ENCODE measurements at places on chromosomes 3 and 15.

- DNase-seq, result peak; percentile 46
These were observed 984 bp upstream of the SMARCC1 start for GRCh38 chr3:47782446-47783308.

DNA sequence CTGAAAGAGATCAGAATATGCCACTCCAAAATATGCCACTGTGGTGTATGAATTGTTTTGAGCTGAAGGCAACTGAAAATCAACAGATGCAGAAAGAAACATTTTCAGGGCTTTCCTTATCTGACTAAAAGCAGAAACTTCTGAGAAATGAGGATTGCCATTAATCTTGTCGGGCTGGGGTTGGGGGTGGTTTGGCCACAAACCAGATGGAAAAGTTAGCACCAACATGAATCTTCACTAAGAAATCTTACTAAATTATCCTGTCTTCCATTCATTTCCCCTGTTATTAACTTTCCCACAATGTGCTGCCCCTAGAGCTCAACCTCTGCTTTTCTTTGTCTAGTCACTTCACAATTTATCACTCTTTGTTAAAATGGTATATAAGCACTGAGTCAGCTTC, 229.9 kb upstream of the GADL1 start:
- DNase-seq, result no peak

DNA sequence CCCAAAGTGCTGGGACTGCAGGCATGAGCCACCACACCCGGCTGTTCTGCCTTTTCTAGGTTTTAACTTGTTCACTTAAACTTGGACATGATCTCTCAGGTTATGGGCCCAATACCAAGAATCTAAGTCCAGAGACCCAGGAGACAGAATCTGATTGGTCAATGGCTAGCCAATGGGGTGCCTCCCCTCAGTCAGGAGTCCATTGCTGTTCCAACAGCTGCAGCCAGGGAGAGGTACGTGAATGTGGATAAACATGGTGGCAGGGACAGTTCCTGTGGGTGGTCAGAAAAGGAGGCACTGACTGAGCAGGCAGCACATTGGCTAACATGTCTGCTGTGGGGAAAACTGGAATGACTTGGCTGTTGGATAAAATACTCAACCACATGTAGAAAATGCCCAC, 140.3 kb downstream of the RPLP1 start:
- DNase-seq, result no peak

DNA sequence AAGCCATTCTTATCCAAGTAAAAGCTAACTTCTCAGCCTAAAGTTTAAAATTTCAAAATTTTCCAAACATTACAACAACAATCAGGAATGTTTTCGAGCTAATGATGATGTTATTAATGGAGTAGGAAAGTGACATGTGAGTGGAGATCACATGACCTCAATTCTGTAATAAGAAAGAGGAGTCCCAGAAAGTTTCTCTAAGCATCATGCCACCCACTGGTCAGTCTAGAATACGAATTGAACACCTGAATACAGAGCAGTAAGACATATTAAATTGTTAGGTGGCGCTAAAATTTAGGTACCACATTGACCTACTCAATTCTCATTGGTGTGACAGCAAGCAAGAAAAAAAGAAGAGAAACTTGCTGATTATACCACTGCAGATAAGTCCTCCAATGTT, 163.9 kb downstream of the DCLK3 start:
- DNase-seq, result no peak

GRCh38 chr3:34106879-34107278, 308.4 kb downstream of the PDCD6IP start:
- DNase-seq, result no peak

- DNase-seq, result no peak
These were observed 65.0 kb downstream of the WDR72 start for GRCh38 chr15:53694476-53694874.

DNA sequence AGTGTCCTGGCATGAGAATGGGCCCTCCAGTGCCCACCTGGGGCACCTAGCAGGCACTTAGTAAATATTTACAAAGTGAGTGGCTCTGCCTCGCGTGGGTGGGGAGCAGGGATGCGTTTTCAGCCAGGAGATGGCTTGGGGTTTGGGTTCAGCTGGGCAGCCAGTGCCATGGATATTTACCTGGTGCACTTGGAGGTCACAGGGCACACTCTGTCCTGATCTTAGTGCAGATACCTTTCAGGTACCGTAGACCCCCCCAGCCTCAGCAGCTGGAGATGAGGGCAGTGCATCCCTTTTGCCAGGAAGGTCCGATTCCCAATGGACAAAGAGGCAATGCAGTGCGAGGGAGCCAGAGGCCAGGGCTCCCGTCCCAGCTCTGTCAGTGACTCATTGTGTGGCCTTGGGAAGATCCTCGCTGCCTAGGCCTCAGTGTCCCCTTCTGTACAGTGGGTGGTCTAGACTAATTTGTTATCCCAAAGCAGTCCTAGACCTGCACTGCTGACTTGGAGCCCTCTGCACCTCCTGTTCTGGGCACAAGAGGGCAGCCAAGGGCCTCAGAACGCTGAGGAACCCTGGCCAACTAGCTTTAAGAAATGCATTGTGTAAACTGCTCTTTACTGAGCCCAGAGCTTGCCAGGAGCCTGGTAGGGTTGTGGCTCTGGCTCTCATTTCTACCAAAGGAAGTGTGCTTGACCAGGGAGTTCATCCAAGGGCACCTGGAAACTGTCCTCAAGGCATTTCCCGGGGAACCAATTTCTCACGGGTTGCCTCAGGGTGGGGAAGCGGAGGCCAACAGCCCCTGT, 16.0 kb downstream of the HDAC11 start:
- DNase-seq, result peak; percentile 92
